ENCODE measurements at places on chromosomes 11 and 22.

- no peak for DNase-seq
Observed at GRCh38 chr22:19046719-19047609, 75.2 kb downstream of the DGCR2 start.

- DNase-seq: no peak
Observed at GRCh38 chr11:132094598-132094997, 724.2 kb downstream of the NTM start.

DNA sequence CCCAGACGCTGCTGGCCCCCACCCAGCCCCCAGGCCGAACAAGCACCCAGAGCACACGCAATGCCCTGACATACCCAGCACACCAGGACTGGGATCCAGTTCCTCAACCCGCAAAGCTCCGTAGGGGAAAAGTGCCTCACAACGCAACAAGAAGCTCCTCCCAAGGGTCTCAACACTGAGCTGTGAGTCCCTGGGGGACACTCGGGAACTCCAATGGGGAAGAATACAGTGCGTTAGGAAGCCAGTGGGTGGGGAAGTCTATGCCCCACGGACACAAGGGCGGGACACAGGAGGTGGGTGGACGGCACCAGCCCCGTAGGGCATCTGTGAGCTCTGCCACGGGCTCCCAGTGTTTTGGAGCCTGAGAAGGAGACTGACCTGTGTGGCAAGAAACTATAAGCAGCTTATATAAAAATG is 1.6 kb downstream of the DEAF1 start:
- DNase-seq: no peak

DNA sequence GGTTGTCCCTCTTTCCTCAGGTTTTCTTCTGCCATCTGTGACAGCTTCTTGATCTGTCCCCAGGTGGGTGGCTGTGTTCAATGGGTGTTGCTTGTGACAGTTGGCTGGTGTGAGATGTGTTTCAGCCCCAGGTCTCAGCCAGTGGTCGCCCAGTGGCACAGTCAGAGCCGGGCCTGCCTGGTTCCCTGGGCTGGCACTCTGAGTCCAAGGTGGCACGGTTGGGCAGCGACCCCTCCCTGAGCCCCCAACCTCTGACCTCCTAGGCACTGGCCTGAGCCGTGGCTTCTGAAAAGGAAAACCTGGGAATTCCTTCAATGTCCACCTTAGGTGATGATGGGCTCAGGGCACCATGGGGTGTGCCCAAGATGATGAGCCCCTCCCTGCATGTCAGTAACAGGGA is 14.0 kb upstream of the PRODH start:
- DNase-seq: no peak

- DNase-seq: no peak
Observed at GRCh38 chr22:20238901-20239675, 29.0 kb downstream of the RTN4R start.

DNA sequence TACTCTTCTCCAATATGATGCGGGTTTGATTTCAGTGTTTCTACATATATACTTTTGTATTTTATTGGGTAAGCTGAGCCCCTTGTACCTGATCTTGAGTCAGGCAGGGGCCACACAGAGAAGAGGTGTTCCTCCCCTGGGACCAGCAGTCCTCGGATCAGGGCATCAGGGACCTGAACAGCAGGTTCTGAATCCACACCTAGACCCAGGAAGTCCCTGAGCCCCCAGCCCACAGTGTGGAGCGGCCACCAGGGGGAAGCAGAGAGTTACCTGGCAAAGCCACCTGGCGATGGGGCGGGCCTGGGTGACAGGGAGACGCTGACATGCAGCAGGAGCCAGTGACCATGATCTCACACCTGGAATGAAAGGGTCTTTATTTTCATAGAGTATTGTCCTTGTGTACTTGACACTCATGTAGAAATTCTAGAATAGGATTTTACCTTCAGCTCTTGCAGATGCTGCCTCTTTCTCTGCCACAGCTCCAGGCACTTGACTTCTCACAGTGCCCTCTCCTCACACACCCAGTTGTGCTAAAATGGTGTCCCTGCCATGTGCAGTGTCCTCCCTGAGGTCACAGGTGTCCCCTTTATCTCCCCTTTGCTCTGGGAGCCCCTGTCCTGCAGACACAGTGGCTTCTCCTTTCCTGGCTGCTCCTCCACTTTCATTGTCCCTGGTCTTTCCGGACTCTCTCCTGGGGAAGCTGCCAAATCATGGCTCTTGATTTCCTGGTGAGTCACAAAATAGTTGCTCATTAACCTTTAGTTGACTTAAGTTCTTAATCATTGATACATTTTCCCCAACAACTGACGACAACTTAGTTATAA is 48.5 kb downstream of the GGTLC2 start:
- peak; percentile 65 for DNase-seq

- DNase-seq: no peak
Observed at GRCh38 chr11:97856666-97857065, 1164.1 kb upstream of the CNTN5 start.

DNA sequence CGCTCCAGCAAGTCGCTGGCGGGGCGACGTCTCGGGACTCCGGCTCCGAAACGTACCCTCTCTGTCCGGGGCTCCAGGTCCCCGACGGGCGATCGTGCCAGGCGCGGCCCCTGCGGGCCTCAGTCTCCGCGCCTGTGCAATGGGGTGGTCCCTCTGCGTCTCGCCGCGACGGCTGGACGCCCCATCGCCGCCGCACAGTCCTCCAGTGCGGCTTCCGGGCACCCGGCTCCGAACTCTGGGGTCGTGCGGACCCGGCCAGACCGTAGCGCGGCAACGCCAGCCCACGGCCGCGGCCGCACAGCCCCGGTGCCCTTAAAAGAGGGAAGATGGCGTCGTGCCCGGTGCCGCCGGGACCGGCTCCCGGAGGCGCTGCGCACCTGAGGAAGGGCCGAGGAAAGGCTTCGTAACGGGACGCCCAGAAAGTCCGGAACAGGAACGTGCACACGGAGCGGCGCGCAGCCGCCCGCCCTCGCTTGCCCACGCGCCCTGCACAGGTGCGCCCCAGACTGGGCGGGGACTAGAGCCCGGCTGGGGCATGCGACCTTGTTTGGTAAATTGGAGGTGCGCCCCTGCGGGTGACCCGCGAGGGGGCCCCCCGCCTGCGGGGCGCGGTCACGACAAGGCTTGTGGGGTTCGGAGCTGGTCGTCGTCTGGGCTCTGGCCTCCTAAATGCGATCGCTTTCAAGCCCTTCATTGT is 525 bp downstream of the BIK start:
- peak; percentile 48 for DNase-seq

- DNase-seq: no peak
Observed at GRCh38 chr11:43393765-43394355, 35.1 kb downstream of the TTC17 start.

- DNase-seq: no peak
Observed at GRCh38 chr11:111259896-111260295, 14.4 kb downstream of the POU2AF2 start.

DNA sequence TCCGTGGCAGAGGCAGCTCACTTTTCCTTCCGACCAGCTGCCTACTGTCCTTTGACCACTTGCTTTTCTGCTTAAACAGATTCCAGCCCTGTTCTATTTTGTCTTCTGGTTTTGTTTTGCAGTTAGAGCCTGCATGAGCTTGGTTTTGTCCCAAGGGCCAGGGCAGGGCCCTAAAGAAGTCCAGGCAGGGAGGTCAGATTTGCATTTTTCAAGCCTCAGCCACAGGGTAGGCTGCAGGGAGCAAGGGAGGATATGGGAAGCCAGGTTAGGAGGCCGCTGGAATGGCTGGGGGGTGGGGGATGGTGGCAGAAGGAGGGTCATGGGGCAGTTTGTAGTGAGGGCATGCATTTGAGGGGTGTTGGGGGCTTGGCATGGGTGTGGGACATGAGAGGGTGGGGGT is 23.1 kb downstream of the FADD start:
- DNase-seq: no peak

DNA sequence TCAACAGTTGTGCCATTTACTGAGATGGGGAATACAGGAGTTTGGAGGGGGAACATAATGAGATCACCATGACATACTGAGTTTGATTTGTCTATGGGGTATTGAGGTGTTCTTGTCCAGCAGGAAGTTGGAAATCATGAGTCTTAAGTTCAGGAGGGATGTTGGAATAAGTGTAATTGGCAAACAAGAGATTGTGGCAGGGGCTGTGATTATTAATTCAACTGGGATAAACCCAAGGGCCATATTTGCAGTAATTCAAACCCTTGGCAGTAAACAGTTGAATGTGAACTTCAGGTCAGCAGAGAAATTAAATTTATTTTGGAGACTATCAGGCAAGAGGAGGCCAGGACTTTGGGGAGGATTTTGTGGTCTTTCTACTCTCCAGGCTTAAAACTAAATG is 33.4 kb downstream of the ADM start:
- DNase-seq: no peak

DNA sequence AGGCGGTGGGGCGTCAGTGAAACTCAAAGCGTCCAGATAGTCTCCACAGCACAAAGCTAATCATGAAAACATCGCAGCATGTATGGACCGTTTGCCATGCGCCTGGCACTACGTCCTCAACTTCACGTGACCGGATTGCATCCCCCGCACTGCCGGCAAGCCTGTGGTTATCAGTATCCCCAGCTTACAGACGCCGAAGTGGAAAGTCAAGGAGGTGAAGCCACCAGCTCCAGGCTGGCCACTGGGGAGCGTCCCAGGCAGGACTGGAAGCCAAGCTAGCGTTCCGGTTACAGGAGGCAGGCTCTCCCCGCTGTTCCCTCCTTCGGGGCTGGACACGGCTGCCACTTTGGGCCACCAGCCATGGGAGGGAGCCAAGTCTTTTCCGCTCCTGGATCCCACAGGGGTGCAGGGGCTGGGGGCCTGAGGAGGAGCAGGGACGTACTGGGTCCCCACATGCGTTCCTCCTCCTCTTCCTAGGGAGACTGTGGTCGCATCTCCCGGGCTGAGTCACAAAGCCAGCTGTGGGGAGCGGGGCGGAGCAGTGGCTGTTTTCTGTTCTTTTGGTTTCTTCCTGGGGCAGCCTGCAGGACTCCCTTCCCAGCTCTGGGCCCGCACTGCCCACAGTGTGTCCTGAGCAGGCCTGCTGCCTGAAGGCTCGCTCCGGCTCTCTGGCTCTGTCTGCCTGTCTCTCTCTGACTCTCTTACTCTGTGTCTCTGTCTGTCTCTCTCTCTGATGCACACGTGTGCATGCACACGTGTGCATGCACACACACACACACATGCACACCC is 4.3 kb upstream of the OSBPL5 start:
- no peak for DNase-seq

DNA sequence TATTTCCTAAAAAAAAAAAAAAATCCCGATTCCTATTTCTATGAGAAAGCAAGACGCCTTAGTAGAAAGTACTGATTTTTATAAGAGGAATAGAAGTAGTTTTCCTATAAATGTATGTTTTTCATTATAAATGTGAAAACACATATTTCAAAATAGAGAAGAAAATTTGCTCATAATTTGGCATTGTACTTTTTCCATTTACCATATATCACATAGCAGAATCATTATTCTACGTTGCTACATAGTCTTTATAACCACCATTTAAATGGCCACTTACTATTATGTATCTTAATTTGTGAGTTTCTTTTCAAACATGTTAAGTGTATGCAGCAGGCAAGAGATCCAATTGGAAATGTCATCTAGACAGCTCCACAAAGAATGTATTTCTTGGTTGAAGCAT is 99.0 kb downstream of the CCDC34 start:
- DNase-seq: no peak

GRCh38 chr11:26143566-26144290 is 188.2 kb upstream of the ANO3 start:
- DNase-seq: no peak

- DNase-seq: no peak
Observed at GRCh38 chr22:42310291-42311015, 40.0 kb upstream of the TCF20 start.

DNA sequence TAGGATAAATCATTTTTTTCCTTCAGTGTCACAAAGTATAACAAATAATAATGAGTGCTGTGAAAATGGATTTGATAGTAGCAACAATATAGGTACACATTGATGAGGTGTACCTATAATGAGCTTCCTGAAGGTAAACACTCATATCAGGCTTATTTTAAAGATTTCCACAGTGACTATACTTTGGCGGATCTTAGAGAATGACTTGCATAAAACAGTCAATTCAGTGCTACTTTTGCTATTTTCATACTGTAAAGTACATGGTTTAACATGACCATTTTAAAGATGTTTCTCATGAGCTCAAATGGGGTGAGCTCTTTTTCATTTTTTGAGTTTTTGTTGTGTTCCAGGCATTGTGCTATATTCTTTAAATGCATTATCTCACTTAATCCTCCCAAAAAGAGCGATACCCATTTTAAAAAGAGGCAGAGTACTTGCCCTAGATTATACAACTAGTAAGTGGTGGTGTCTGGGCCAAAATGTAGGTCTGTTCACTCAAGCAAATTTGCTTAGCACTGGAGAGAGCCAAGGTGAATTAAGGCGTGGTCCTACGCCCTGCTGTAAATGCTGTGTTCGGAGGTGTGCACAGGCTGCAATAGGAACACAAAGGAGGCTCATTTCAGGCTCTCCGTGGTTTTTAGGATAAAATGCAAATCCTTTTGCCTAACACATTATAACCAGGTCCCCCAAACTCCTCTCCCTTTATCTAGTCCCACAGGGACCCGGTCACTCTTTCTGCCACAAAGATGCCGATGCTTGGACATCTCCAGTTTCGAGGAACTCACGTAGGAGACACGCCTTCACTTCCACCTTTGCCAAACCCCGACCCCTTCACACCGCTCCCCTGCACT is 617 bp upstream of the ALKBH3 start:
- DNase-seq: no peak

GRCh38 chr11:68845351-68846002 is 3.8 kb upstream of the CPT1A start:
- DNase-seq: no peak

DNA sequence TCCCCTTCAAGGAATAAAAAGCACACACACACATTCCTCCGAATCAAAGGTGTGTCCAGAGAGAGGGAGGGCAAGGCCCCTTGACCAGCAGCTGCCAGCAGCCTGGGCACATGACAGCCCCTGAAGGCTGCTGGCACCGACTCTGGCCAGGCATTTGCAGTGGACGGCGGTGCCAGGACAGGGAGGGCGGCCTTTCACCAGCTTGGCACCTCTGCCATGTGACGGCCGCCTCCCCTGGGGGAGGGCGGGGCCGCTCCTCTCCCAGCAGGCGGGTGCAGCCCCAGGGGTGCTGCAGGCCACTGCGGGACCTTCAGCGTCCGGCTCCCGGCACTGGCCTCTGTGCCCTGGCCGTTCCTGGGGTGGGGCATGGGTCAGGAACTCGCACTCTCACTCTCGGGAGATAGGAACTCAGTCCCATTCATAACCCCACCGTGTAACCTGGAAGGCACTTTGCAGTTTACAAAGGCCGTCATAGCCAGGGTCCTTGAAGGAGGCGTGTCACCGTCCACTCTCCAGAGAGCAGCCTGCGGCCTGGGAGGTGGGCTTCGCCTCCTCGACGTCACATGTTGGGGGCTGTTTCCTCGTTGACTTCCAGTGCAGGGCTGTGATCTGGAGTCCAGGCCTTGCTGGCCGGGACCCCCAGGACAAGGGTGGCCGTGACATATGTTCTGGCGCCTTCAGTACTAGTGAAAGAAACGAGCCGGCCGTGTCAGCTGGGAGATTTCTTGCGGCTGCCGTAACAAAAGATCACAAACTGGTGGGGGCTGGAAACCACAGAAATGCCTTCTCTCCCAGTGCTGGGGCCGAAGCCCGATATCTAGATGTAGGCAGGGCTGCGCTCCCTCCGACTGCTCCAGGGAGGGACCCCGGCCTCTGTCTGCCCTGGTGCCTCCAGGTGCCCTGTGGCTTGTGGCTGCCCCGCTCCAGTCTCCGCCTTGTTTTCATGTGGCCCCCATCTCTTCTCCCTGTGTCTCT is 39.9 kb upstream of the SMIM38 start:
- DNase-seq: no peak

- DNase-seq: no peak
Observed at GRCh38 chr11:70912226-70912840, 340.0 kb downstream of the SHANK2 start.

- no peak for DNase-seq
Observed at GRCh38 chr11:132142554-132142953, 772.1 kb downstream of the NTM start.

GRCh38 chr11:60130496-60130895 is 42.0 kb downstream of the MS4A2 start:
- no peak for DNase-seq

All from T-cell (primary cell).